Karpas-422 (cell line): ENCODE measurements at places on chromosomes 12 and 14.
A peak's percentile ranks its signal among the peaks of the same experiment; 100 is the strongest.

GRCh38 chr14:98908050-98908449 is 363.9 kb downstream of the BCL11B start:
- no peak for DNase-seq

- no peak for DNase-seq
Observed at GRCh38 chr14:55123101-55123500, 6.0 kb upstream of the LGALS3 start.

GRCh38 chr14:105917933-105918436 is 391.6 kb downstream of the TMEM121 start:
- no peak for DNase-seq

- peak; percentile 69 for DNase-seq
Observed at GRCh38 chr14:39034481-39035296, 68.3 kb downstream of the SEC23A start.

DNA sequence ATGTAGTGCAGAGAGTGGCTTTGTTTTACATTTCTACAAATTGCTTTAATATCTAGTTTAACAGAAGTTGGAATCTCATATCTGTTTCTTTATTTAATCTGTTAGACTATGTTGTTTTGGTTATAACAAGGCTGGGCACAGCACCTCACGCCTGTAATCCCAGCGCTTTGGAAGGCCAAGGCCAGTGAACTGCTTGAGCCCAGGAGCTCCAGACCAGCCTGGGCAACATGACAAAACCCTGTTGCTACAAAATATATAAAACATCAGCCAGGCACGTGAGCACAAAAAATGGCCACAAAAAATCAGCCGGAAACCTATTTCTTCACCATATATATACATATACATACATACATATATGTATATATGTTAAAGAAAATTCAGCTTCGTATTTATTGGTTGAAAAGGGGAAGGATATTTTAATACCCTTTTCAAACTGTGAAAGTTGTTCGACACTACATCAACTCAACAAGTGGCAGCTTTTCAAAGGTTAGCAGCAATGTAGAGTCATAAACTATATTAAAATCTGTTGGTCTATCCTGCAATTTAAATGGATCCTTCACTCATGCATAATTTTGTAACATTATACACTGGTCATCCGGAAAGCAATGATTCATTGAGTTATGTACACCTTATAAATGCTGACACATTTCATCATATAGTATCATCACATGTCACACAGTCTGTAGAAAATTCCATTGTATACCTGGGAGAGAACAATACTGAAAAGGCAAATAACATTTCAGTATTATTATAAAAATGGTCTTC is 7.1 kb downstream of the NR2C1 start:
- DNase-seq, result no peak

- DNase-seq, result no peak
Observed at GRCh38 chr12:30691122-30691879, 4.4 kb downstream of the IPO8 start.
